ENCODE measurements at places on chromosomes 6 and 20.

DNA sequence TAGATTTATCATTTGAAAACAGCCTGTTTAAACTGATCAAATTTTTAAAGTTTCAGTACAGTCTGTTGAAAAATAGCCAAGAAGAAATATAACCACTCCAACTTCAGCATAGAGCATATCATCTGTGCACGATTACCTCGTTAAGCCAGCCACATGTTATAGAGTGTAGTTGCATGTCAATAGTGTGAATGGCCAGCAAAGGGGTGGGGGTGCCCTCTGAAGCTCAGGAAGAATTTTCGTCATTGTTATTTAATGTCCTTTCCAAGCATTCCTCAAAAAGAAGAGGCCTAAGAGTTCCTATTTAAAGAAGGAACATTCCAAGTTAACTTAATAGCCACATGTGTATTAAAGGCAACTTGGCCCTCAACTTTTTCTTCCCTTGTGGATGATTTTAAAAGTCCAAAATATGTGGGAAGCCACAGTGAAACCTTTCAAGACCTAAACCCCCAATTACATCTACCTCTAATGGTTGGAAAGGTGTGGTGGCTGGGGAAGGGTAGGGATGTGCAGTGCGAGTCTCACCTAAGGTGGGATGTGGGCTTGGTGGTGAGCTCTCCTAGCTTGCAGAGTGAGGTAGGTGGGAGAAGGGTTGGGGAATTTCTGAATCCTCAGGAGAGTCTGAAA lies 1.8 kb upstream of the CCN2 start:
- DNase-seq = no peak

GRCh38 chr6:160363016-160363996 lies 15.1 kb downstream of the SLC22A3 start:
- DNase-seq = no peak

- no peak for DNase-seq
Observed at GRCh38 chr20:16451982-16452381, 121.3 kb downstream of the KIF16B start.

GRCh38 chr20:6401893-6402557 lies 279.2 kb upstream of the FERMT1 start:
- DNase-seq = no peak

DNA sequence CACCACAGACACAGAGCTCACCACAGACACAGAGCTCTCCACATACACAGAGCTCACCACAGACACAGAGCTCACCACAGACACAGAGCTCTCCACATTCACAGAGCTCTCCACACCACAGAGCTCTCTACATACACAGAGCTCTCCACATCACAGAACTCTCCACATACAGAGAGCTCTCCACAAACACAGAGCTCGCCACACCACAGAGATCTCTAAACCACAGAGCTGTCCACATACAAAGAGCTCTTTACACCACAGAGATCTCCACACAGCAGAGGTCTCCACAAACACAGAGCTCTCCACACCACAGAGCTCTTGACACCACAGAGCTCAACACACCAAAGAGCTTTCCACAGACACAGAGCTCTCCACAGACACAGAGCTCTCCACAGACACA lies 55.8 kb downstream of the ERMARD start:
- peak; percentile 47 for DNase-seq

DNA sequence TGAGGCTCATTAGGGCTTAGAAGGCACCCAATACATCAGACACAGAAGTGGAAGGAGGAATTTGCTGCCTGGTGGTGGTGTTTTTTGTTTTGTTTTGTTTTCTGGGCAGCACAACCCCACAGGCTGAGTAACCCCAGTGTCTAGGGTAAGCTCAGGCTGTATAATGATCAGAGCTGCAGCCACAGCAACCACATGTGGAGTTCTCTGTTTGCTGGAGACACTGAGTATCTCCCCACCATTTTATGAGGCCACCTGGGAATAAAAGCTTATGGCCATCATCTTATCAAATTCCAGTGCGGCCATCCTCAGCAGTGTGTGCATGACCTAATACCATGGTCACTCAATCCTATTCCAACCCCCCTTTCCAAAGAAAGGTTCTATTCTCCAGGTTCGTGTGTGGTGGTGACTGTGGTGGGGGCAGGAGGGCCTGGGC lies 3.4 kb upstream of the DLL1 start:
- DNase-seq = no peak

DNA sequence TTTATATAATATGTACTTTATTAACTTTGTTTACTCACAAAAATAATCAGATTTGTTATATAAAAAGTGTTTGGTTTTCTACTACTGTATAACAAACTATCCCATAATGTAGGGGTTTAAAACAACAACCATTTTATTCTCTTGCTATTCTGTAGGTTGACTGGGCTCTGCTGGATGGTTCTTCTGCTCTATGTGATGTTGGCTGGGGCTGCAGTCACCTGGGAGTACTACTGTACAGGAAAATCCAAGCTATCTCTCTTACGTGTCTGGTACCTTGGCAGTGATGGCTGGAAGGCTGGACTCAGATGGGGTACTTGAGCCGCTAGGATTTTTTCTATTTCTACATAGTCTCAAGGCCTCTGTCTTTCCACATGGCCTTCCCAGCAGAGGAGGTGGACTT lies 44.0 kb upstream of the UBR2 start:
- DNase-seq = no peak

DNA sequence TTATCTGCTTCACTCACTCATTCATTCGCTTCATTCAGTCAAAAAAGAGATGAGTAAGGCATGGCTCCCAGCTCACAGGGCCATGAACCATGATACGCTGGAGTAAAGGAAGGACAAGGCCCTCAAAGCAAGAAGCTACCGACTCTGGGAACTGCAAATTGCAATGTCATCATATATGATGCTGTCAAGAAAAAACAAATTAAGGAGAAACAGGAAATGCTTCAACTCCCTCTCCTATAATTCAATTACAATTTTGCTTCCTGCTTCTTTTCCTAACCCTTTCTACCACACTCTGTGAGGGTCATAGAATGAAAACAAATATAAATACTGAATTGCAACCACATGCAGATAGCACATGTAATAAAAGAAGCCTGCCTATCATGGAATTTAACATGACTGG lies 725.7 kb upstream of the FLRT3 start:
- DNase-seq = no peak

GRCh38 chr6:154749341-154749740 lies 16.1 kb downstream of the SCAF8 start:
- no peak for DNase-seq

DNA sequence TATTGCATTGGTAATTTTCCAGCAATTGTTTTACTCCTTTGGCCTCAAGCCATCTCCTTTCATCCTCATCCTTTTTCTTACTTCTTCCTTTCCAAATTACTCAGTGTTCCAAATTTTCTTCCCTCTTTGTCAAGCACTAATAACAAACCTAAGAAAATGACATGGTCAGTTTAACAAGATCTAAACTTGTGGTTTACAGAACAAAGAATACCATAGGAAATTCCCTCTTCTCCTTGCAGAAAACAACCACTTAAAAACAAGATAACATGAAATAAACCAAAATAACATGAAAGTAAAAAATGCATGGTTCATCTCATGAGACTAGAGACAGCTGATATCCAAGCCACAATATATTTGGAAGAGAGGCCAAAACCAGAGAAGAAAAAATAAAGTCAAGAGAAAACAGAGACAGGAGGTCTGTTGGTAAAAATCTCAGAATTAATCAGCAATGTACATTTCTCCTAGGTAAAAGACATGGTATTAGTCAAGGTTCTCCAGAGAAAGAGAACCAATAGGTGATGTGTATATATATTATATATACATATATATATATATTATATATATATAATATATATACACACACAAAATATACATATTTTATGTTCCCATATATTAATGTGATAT lies 51.0 kb upstream of the SENP6 start:
- DNase-seq = no peak

All from central memory CD8-positive, alpha-beta T cell (primary cell).